Nucleus accumbens (tissue), 56 donors: ENCODE measurements at places on chromosomes 2 and 18.

GRCh38 chr2:232465061-232465460 lies 9.1 kb downstream of the ALPI start:
- no peak for DNase-seq

DNA sequence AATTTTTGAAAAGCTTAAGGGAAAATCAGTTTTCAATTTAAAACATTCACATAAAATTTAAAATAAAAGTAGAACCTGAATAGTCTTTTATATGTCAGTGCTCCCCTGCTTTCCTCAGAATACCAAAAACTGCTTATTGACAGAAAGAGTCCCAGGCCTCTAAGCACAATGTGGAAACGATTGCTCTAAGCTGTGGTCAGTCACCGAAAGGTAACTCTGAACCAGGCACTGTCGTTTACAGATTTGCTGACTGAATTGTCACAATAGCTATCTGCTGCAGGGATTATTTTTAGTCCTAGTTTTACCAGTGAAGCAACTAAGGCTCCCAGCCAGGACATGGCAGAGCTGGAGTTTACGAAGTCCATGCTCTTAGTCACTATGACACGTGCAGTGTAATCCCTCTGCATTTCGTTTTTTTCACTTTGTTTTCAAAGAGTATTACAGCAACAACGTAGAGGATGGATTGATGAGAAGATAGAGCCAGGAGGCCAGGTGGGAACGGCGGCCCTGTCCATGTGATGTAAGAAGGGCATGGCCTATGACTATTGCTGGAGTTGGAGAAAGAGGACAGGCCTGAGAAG lies 28.1 kb upstream of the TMEM247 start:
- DNase-seq, result no peak

GRCh38 chr2:237967463-237967951 lies 693 bp downstream of the UBE2F start:
- DNase-seq, result no peak

DNA sequence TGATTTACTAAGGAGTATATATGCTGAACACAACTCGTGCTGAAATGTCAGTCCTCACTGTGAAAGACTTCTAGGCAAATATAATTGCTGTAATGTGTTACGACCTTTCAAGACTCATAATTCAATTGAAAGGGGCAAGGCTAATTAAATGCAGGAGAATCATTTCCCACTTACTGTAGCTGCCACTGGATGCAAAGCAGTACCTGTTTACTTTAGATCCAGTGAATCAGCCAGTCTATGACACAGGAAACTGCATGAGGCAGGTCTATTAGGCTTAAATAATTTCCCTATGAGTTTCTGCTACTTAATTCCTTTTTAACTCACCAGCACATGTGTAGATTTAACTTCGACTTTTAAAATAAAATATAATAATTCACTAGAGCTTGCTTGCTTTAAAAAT lies 125.6 kb downstream of the CTNNA2 start:
- no peak for DNase-seq

GRCh38 chr18:35609236-35609635 lies 27.7 kb downstream of the GALNT1 start:
- DNase-seq, result no peak
